ENCODE measurements at places on chromosomes 1 and 21.

- no peak for DNase-seq
Measured at GRCh38 chr1:17121881-17122280, 2.6 kb upstream of the PADI2 start.

GRCh38 chr1:184210031-184210430, 158.5 kb downstream of the TSEN15 start:
- no peak for DNase-seq

DNA sequence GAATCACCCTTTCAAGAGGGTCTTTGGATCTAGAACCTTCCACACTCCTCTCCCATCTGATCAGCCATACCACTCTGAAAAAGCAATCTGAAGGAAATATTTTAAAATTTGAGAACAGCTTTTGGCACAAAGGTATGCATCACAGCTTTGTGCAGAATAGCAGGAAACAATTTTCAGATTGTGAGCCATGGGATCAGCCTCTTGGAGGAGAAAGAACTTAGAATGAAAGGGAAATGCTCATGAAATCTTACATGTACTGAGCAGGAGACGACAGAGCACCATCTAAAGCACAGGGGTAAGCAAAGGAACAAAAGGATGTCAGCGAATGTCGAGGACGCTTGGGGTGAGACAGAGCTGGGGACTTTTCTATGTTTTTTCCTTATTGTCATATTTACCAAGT, 54.4 kb downstream of the EDN2 start:
- DNase-seq, result no peak

DNA sequence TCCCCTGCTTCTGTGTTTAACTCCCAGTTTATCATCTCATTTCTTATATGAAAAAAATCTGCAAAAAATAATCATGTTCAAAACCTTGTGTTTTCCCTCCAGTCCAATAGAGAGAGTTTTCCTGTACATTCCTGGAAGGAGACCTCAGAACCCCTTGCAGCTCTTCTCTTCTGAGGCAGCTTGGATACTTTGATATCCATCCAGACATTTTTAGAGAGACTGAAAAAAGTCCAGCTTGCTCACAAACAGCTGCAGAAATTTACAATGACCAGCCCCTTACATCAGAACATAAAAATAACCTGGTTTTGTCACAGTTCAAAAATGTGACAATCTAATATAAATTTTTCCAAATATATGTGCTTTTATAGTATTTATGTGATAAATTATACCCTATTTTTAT, 73.3 kb upstream of the C1orf115 start:
- no peak for DNase-seq

DNA sequence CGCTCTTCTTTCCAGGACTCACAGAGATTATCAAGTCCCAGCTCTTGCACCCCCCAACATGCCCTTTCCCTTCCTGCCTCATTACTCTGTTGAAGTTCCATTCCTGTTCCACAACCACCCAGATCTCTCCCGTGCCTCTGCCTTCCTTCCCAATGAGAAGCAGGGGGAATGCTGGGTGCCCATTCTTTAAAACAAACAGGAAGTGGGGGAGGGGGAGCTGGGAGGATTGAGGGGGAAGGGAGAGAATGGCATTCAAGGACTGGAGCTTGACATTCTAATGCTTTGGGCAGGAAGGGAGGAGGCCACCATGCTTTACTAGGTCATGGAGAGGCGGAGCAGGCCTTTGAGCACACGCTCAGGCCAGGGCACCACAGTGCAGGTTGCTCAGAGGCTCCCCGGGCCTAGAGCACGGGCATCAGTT, 150.3 kb upstream of the IRF2BP2 start:
- DNase-seq, result no peak

DNA sequence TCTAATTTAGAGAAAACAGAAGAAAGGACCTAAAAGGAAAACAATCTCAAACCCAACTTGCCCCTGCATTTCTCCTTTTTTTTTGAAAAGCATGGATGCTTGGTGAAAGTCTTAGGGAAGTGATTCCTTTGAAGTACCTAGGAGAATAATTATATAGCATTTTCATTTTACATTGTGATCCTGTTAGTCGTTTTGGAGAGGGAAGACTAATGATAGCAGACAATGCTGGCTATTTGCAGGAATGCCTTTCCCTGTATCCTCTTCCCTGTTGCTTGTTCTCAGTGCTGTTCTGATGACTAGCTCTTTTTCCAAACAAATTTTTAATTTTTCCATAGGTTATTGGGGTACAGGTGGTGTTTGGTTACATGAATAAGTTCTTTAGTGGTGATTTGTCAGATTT, 53.9 kb downstream of the LAMC1 start:
- DNase-seq, result no peak

GRCh38 chr21:43703035-43703880, 15.7 kb upstream of the PDXK start:
- DNase-seq, result no peak

DNA sequence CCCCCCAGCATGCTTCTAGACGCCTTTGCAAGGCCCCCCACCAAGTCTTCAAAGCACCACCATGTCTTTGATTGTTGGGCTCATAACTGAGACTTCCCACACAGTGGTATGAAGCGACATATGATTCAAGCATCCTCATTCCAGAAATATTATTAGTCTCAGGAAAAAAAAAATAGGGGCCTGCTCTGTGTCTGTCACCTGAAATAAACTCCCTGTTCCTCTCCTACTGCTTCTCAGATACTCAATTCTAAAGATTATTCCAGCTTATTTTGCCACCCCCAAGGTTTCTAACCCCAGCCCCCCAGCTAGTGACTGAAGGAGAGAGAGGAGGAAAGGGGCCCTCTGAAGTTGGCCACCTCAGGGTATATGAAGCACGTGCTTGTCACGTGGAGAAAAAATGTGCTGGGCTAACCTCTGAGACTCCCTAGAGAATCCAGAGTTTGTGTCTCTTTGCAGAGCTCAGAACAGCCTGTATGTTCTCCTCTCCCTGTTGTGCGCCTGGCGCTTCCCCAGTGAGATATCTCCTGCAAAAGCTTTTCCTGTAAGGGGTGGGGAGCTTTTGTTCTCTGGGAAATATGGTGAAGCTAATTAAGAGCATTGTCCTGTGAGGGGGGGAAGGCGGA, 35.9 kb upstream of the RASAL2 start:
- DNase-seq, result no peak

DNA sequence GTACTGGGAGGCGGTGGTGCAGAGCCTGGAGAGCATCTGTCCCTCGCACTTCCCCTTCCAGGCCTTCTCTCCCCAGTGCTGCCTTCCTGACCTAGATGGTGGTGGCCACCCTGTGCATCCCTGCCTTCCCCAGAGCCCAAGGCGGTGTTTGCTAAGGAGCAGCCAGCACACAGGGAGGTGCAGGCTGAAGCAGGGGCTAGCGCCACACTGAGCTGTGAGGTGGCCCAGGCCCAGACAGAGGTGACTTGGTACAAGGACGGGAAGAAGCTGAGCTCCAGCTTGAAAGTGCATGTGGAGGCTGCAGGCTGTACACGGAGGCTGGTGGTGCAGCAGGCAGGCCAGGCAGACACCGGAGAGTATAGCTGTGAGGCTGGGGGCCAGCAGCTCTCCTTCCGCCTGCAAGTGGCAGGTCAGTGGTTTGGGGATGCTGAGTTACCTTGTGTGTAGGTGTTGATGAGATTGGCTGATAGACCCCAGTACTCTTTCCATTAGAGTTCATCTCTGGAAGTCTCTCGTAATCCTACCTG, 51.6 kb downstream of the OBSCN start:
- no peak for DNase-seq

- no peak for DNase-seq
Measured at GRCh38 chr1:71463144-71463543, 382.3 kb upstream of the ZRANB2 start.

- no peak for DNase-seq
Measured at GRCh38 chr1:204792354-204792692, 78.3 kb upstream of the NFASC start.

GRCh38 chr1:164180824-164181223, 378.2 kb upstream of the PBX1 start:
- DNase-seq, result no peak

DNA sequence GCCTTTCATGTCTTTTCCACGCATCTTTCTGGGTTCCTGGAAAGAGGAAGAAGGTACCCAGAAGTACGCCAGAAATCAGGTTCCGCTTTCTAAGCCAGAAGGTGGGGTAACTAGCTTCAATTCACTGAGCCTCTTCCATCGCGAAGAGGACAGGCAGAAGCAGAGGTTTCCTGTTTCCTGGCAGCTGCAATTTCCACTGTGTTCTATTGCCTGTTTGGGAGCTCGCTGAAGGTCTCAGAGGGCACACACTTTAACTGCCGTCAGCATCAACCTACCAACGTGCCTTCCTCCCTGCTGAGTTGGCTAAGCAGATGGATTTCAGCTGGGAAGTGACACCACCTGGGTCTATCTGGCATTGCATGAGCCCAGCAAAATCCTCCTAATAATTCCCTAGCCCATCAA, 10.0 kb downstream of the NCF2 start:
- DNase-seq, result no peak

GRCh38 chr21:31339721-31340120, 4.3 kb downstream of the TIAM1 start:
- DNase-seq, result no peak

- no peak for DNase-seq
Measured at GRCh38 chr21:45299026-45299863, 11.6 kb upstream of the POFUT2 start.

- DNase-seq, result no peak
Measured at GRCh38 chr1:73674945-73675561, 522.9 kb downstream of the LRRIQ3 start.

GRCh38 chr21:14116080-14116481, 94.7 kb downstream of the LIPI start:
- DNase-seq, result no peak

DNA sequence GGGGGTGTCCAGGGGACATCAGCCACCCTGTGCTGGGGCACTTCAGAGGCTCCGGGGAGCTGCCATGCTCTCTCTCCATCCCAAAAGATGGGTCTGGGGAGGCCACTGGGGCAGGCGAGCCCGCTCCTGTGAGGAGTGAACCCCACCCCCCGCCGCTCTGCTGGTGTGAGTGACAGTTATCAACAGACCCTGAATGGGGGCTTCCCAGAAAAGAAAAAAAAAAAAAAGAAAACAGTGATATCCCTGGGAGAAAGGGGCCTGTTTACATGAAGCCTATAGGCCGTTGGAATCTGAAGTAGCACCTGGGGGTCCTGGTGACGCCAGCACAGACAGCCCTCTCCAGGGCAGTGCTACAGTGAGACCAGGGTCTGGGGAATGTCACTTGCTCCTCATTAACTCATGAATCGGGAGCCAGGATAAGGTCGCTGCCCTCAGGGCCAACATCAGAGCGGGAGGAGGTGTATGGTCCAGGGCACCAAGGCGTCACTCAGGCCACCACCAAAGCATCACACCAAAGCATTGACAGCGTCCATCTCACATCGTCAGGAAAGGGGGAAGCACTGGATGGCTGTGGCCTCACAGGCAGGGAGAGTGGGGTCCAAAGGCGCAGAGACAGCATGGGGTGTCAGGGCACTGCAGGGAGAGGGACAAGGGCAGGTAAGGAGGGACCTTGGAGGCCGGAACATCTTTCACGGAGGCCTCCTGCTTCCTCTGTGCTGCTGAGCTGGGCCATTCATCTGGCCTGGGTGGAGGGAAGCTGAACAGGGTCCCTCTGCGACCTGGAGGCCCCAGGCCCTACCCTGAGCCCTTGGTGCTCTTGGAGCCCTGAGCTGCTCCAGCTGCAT, 8.4 kb upstream of the NPHP4 start:
- no peak for DNase-seq

- DNase-seq, result no peak
Measured at GRCh38 chr1:78222225-78222959, 176.6 kb downstream of the GIPC2 start.

DNA sequence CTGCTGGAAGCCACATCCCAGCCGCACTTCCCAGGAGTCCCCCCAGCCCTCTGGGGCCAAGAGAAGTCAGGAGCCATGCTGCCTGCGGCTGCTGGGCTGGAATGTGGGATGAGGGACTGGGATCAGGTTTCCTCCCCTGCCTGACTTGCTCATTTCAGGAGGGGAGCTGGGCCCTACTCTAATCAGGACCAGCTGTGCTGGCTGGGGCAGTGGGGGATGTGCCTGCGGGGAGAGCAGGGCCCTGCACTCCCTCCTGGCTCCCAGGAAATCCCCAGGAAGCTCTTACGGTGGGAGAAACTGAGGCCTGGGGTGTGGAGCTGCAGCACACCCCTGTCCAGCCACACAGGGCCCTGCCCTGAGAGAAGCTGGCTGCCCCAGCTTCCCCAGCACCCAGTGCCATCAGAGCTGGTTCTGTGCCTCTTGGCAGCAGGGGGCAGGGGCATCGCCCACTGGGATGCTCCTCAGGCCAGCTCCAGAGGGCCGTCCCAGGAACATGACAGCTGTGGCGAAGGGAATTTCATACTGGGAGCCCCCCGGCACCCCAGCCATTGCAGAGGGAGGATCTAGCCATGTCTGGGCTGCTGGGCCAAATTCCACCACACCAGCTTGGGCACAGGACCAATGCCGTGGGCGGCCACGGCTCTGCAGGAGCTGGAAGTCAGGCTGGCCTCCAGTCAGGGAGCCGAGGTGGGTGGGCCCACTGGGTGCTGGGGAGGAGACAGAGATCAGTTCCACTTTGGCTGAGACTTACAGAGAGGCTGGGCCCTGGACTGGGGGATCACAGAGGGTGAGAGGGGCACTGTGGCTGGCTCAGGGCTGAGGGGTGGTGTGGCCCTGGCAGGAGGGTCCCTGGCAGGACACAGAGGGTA, 21.3 kb upstream of the PRSS38 start:
- DNase-seq, result no peak

GRCh38 chr1:152347116-152347728, 12.6 kb downstream of the FLG2 start:
- DNase-seq, result no peak

- no peak for DNase-seq
Measured at GRCh38 chr1:167775178-167775577, 53.4 kb downstream of the MPZL1 start.

GRCh38 chr1:156308078-156308477, 9.0 kb upstream of the VHLL start:
- DNase-seq, result no peak

DNA sequence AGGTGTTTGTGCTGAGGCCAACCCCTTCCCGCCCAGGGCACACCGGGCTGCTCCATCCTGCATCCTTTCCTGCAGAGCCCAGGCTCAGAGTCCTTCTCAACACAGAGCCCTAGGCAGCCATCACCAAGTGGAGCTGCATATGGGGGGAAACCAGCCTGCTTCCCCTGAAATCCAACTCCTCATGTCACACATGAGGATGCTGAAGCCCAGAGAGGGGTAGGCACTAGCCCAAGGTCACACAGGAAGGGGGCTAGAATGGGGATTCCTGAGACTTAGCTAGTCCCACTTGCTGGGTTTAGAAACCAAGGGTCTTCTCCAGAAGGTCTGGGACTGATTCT, 5.5 kb upstream of the TNFRSF1B start:
- DNase-seq, result no peak

DNA sequence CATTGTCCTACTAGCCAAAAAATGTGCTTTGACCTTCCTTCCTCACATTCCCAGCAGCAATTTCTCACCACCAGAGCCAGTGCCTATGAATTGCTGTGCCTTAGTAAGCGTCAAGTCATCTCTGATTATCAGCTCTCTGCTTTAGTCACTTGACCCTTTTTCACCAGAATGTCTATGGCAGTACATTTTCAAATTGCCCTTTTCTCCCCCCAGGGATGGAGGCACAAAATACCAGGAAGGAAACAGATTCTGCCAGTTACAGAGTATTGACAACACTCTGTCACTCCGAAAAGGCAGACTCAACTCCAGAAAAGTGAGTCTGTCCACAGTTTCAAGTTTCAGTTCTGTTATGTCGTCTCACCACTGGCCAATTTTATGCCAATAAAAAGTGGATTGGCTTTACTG, 167.4 kb downstream of the TNFSF18 start:
- DNase-seq, result no peak

GRCh38 chr1:26854906-26855305, 8.0 kb upstream of the SFN start:
- no peak for DNase-seq

GRCh38 chr1:177847843-177848242, 122.0 kb downstream of the SEC16B start:
- no peak for DNase-seq

GRCh38 chr21:25307489-25307888, 299.8 kb downstream of the MRPL39 start:
- no peak for DNase-seq

Data from stimulated activated CD8-positive, alpha-beta memory T cell treated with anti-CD3 and anti-CD28 coated beads, Interleukin-15, amount 100 ng/mL, for 4 hours (primary cell).